ENCODE measurements at places on chromosomes 12 and 14. TPM values are rescaled to one million over a fixed set of nuclear protein-coding genes. Genes with fewer than 3 reads are reported as not detected.

The BAZ1A gene
- 19.8 TPM for total RNA-seq

The DLK1 gene
- 0.17 TPM for total RNA-seq

The TMTC3 gene
- total RNA-seq = 14.1 TPM

The SLC25A3 gene
- 739 TPM for total RNA-seq

The MUCL1 gene
- not detected for total RNA-seq

The DACT1 gene
- total RNA-seq = 0.74 TPM

The EML1 gene
- 29.0 TPM for total RNA-seq

The PELI2 gene
- 1.6 TPM for total RNA-seq

The KCNJ8 gene
- 0.24 TPM for total RNA-seq

The DPPA3 gene
- not detected for total RNA-seq

Measured in A549 treated with AZD2906 at 1 μM for 4 hours (cell line).